ENCODE measurements at places on chromosomes 7 and 10. TPM values are rescaled to one million over a fixed set of nuclear protein-coding genes. Genes with fewer than 3 reads are reported as not detected.

- DNase-seq, result no peak
These were observed 154.8 kb downstream of the RPS24 start for GRCh38 chr10:78188446-78188845.

Gene CALN1
- 3.3 TPM for total RNA-seq

Gene CLDN4
- 15.5 TPM for total RNA-seq

Gene FAM171A1
- total RNA-seq, result 37.4 TPM

Gene GIMAP1
- not detected for total RNA-seq
